ENCODE measurements at places on chromosomes 11 and 22.

DNA sequence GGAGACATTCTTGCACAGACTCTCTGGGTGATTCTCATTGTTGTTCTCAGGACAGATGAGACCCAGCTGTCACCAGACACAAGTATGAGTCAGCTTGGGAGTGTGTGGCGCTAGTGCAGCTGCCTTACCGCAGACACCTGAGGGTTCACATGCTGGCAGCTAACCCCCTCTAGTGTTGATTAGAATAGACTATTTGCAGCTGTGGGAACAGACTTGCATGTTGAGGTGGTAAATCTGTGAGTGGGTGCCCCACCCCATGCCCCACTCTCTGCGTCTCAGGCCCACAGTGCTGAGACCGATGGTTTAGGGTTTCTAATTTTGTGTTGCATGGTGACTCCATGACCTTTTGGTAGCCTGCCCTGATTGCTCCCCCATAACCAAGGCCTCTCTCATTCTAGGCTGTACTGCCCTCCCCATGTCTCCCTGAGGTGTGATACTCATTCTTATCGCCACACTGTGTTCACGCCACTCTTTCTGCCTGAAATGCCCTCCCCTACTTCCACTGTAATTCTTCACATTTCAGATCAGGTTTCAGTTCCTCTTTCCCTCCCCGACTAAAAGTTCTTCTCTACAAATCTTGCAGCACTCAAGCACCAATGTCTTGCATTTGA is 73.7 kb upstream of the KIRREL3 start:
- DNase-seq: peak; percentile 49

DNA sequence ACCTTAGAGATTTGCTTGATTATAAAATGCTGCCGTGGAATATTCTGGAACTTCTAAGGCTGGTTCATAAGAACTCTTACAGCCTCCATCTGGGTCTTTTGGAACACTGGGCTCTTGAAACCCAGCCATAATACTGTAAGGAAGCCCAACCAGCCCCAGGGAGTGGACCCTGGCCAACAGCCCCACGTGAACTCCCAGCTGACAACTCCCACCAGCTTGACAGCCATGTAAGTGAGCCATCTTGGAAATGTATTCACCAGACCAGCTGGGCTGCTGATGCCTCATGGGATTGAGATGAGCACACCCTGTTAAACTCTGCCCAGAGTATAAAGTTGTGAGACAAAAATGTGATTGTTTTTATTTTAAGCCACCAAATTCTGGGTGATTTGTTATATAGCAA is 378.7 kb upstream of the RAG2 start:
- DNase-seq: no peak

- no peak for DNase-seq
Measured at GRCh38 chr11:67410369-67410831, 5.1 kb upstream of the CARNS1 start.

- no peak for DNase-seq
Measured at GRCh38 chr22:27836181-27836580, 34.6 kb upstream of the MN1 start.

- DNase-seq: no peak
Measured at GRCh38 chr11:92752122-92752521, 217.3 kb upstream of the MTNR1B start.

DNA sequence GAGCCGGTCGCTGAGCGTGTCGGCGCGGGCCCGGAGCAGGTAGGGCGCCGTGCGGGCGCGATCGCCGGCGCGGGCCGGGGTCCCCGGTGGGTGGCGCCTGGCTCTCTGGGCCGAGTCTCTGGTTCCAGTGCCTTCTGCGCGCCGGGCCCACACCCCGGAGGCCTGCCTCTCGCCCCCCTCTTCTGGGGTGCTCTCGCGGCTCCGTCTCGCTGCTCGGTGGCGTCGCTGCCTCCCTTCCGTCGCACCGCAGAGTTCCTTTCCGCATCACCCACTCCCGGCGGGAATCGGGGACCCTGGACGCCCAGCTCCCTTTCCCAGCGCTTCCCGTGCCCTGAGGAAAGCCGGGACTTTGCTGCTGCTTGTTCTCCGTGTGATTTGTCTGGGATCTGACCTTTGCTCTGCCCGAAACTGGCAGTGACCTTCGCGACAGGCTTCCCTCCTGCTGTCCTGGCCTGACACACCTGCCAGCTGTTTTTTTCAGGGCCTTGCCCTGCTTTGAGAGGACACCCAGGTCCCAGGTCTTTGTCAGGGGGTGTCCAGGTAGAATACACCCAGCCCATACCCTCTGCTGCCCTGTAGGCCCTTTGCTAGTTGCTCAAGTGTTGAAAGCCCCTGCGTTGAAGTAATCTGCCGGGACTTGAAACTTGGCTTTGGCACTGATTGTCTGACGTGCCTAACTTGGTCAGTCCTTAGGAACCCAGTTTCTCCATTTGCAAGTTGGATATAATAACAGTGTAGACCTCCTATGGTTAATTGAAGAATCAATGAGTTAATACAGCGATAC is 711 bp downstream of the FDX1 start:
- DNase-seq: no peak

GRCh38 chr11:110519796-110520195 is 90.0 kb downstream of the FDX1 start:
- no peak for DNase-seq

DNA sequence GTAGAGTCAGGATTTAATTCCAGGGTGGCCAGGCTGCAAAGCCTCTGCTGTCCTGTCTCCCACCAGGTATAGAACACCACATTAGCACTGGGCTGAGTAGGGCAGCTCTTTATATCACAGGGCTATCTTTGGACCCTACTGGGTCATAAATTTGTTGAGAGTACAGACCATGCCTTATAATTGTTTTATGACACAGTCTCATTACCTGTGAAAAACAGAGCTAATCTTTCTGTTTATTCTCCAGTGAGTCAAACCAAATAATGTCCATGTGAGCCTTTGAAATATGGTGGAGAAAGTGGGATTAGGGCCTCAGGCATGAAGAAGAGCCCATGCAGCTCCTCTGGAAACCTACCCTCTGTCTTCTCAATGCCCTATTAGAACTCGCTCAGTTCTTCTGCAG is 49.6 kb upstream of the KIRREL3 start:
- no peak for DNase-seq

DNA sequence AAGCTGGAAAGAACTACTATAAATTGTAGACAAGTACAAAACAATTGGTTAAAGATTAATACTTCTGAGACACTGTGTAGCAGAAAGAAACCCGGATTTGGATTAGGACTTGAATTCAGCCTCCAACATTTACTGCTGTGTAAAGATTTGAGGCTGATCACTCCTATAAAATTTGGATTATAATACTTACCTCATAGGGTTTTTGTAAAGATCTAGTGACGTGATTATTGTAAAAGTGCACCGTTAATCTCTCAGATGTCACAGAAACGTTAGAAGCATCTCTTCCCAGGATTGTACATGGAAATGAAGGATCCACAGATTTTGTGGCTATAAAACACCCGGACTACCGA is 323 bp upstream of the HIKESHI start:
- DNase-seq: no peak

- DNase-seq: no peak
Measured at GRCh38 chr11:62373464-62374119, 36.3 kb downstream of the ASRGL1 start.

DNA sequence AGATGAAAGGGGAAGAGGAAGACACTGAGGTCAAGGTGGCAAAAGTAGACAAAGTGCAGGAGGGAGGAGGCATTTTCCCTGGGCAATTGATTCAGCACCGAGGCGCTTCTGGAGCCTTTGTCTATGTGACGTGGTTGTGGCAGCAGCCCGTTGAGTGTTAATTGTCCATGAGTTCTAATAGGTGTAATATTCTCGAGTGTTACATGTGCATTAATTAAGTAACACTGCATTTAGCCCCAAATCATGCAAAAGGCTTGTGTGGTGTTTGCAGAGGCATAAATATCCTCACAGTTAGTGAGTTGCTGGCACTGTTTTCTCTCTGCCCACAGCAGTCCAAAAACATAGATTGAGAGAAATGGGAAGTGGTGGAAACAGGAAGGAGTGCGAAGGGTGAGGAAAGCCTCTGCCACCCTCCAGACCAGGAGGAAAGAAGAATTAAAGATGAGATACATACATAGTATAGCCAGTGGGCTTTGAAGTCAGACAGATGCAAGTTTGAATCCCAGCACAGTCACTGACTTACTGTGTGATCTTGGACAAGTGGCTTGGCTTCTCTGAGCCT is 361.2 kb downstream of the MN1 start:
- DNase-seq: no peak

DNA sequence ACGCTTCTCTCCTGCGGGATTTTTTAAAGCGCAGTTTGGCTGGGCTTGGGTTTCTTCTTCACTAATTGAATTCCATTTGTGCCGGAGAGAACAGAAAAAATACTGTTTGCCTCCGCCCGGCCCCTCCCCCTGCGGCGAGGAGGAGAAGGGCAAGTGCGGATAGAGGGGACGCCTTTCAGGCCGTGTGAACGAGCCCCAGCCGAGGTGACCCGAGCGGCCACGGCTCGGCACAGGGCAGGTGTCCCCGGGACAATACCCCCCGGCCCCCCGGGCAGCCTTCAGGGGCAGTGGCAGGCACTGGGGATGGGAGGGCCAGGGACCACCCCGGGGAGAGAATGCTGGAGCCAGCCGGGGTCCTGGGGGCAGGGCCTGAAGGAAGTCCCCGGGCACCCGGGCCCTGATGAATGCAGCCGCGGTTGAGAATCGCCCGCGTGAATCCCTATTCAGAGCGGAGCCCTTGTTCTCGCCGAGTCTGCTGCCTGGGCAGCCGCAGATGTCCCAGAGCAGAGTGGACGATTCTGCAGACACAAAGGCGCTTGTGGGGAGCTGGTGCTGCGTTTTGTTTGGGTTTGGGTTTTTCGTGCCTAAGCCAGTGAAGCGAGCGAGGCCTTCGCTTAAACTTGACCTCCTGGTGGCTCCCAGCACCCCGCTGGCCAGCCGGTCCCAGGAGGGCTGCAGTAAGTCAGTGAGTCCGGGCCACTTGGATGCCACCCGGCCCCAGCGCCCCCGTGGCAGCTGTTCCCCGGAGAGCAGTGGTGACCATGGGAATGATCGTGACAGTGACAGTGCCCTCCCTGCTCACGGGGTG is 96.0 kb downstream of the WNT7B start:
- DNase-seq: no peak

- no peak for DNase-seq
Measured at GRCh38 chr11:67673902-67674301, 521 bp downstream of the ALDH3B2 start.

GRCh38 chr11:67286621-67287333 is 2.3 kb upstream of the ANKRD13D start:
- DNase-seq: no peak

Measured in immature natural killer cell (primary cell).